Stimulated activated CD4-positive, alpha-beta T cell treated with anti-CD3 and anti-CD28 coated beads, Interleukin-15, amount 100 ng/mL, for 48 hours (primary cell): ENCODE measurements at places on chromosomes 6 and 20.

DNA sequence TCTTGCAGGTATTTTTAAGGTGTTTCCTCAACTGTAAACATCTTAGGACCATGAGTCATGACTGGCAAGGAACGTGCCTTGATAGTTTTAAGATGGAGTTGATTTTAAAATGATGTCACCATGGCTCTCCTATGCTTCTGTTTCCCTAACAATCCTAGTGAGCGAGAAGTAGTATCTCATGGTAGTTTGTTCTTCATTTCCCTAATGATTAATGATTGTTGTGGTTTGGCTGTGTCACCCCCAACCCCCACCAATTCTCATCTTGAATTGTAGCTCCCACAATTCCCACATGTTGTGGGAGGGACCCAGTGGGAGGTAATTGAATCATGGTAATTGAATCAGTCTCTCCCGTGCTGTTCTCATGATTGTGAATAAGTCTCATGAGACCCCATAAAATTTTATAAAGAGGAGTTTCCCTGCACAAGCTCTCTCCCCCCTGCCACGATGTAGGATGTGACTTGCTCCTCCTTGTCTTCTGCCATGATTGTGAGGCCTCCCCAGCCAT lies 16.8 kb upstream of the BNIP5 start:
- DNase-seq = no peak

- DNase-seq = no peak
These were observed 250.0 kb downstream of the EPM2A start for GRCh38 chr6:145485288-145485687.

- no peak for DNase-seq
These were observed 4.1 kb upstream of the DLL1 start for GRCh38 chr6:170294813-170295509.

DNA sequence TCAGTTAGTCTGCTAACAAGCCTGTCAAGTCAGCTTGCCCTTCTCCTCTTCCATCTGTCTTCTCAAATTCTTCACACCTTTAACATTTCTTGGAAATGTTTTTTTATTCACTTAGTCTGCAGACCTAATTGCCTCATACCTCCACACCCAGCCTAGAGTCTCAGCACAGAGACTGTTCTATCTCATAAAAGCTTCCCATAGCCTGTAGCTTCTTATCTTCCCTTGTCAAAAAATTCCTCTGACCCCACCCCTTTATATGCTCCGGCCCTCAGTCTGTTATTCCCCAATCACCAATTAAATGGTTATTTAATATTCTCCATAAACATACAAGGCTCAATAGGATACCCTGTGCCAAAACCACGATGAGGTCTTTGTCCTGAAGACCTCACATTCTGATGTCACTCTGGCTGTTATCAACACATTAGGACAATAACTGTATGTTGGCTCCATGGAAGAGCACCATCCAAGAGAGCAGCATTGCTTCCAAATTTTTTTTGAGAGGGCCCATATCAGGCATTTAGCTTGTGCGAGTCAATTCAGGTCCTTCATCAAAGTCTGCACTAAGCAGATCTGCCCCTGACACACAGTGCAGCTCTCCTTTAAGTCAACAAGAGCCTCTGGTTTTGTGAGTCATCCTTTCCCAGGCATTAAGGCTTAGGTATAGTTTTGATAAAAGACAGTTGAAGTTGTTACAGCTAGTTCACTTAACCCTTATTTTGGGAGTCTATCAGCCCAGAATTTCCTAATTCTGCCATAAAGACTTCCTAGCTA lies 83.2 kb upstream of the TBX18 start:
- DNase-seq = no peak

- DNase-seq = no peak
These were observed 93.6 kb downstream of the SNAP91 start for GRCh38 chr6:83615025-83615999.

- DNase-seq = no peak
These were observed 31.9 kb downstream of the VAPB start for GRCh38 chr20:58420798-58421496.

DNA sequence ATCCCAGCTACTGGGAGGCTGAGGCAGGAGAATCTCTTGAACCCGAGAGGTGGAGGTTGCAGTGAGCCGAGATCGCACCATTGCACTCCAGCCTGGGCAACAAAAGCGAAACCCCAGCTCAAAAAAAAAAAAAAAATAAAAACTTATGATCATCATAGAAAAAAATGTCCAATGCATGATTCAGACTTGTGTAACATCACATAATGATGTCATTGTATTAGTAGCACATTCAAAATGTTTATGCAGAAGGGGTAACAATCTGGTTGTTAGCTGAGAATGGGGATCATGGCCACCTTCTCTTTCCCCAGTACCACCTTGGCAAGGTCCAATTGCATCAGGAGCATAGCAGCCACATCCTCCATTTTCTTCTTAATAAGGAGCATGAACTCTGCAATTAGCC lies 137.6 kb upstream of the MARCKS start:
- DNase-seq = no peak

DNA sequence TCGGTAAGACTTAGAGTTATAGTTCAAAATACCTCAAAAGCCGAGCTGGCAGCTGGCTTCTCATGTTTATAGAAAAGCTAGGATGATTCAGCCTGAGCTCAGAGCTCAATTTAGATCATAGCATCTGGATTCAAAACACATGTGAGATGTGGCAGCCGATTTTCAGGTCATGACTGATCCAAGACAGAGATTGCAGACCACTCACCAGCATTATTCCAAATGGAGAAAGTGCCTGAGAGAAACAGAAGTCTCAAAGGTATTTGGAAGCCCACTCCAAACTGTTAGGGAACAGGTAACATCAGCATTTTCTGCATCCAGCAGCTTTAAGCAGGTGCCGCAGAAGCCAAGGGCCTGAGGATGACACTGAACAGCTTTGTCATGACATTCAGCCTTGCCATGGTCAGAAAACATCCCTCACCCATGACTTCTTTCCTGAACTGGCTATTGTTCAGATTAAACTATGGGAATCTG lies 102.2 kb downstream of the BACH2 start:
- no peak for DNase-seq

GRCh38 chr6:167735951-167736288 lies 90.8 kb upstream of the AFDN start:
- DNase-seq = no peak

GRCh38 chr6:124792386-124792785 lies 169.9 kb upstream of the RNF217 start:
- DNase-seq = no peak

DNA sequence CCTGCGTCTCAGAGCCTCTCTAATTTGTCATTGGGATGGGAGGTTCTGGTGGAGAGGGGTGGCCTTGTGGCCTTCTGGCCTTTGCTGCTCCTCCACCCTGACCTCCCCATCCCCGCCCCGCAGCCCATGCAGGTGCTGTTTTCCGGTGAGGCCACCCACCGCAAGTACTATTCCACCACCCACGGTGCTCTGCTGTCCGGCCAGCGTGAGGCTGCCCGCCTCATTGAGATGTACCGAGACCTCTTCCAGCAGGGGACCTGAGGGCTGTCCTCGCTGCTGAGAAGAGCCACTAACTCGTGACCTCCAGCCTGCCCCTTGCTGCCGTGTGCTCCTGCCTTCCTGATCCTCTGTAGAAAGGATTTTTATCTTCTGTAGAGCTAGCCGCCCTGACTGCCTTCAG lies 171.8 kb upstream of the RNF24 start:
- no peak for DNase-seq

GRCh38 chr6:103522045-103522444 lies 1337.7 kb downstream of the HACE1 start:
- DNase-seq = no peak

- no peak for DNase-seq
These were observed 34.6 kb upstream of the PTGIS start for GRCh38 chr20:49602345-49603208.

DNA sequence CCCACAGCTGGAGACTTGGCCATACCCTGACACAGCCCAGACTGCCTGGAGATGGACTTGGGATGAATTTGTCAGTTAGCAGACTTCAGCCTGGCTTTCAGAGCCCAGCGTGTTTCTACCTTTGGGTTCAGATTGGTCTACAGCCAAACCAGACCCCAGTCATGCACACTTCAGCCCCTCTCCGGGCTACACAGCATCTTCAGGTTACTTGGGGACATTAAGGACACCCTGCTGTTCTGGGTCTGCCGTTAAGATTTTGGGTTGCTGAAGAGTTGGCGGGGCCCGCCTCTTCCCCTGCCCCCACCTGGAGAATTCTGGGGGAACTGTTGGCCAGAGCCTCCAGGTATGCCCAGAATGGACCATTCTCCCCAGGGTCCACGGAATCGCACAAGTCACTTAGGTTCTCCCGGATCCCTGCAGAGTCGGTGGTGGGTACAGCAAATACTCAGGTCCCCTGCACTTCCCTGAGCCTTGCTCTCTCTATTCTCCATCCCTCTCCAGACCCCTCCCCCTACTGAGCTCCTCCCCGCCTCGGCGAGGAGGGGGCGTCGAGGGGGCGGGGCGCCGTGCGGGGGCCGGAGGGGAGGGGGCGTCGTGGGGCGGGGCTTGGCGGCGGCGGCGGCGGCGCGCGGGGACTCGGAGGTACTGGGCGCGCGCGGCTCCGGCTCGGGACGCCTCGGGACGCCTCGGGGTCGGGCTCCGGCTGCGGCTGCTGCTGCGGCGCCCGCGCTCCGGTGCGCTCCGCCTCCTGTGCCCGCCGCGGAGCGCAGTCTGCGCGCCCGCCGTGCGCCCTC lies at the start of gene PTK7:
Gene PTK7 (plus strand): TSS at position 645 of the 794 bp plus-strand sequence. CDS start 175 bp downstream, outside the sequence.
- DNase-seq = no peak

GRCh38 chr6:169266746-169267591 lies 13.3 kb upstream of the THBS2 start:
- DNase-seq = no peak

DNA sequence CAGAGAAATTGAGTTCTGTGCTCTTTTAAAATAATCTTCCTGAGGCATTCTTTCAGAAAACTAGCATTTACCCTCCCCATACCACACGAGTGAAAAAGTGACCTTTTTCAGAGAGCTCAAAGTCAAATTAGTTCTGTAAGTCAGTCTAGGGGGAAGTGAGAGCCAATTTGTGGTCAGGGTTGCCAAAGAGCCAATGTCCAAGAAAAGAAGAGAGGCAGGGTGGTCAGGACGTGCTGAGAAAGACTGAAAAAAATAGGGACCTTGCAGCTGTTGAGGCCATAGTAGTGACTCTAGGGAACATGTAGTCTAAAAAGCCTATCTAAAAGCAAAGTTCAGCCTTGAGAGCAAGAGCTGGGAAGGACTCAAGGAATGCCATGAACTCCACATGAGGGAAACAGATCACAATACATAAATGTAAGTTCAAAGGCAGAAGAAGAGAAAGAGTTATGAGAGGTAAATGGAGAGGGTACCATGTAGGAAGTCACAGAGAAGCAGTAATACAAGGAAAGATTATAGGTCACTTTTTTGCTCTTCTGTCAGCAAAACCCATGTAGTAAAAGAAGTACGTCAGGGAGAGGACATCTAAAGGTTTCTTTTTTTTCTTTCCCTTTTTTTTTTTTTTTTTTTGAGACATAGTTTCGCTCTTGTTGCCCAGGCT lies 565.1 kb upstream of the FLRT3 start:
- DNase-seq = no peak

GRCh38 chr6:23200946-23201345 lies 631.6 kb downstream of the HDGFL1 start:
- no peak for DNase-seq

GRCh38 chr6:68658338-68658737 lies 23.3 kb downstream of the ADGRB3 start:
- DNase-seq = no peak

DNA sequence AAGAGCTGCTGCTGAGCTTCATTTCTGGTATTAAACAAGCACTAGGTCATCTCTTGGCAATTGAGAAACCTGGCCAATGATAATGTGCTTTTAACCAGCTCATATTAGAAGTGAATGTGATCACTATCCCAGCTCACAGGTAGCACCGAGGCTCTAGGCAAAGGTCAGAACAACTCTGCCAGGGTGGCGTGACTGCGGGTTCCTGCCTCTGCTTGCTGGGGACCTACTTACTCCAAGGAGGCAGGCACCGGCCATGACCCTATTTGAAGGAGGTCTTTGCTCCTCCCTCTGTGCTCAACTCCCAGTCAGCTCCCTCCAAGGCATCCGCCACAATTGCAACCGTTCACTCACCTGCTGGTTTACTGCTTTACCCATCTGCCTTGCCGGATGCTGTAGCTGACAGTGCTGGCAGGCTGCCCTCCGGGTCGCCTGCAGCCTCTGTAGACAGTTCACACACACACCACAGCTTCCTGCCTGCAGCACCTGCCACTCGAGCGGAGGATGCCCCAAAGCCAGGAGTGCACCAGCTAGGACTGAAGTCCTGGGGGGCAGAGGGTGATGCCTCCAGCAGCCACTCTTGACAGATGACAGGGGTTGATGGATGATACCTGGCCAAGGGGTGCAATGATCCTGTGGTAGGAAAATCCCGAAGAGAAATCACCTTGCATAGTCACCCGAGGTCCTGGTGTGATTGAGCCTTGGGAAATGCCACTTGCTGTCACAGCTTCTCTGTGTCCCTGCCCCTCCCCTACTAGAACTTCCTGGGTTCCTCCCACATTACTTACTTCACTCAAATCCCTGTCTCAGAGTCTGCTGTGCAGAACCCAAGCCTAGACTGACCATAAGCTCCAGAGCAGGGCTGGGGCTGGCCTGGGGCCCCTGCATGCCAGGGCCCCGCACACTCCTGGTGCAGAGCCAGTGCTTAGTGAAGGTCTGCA lies 8.8 kb upstream of the VSX1 start:
- peak; percentile 36 for DNase-seq

DNA sequence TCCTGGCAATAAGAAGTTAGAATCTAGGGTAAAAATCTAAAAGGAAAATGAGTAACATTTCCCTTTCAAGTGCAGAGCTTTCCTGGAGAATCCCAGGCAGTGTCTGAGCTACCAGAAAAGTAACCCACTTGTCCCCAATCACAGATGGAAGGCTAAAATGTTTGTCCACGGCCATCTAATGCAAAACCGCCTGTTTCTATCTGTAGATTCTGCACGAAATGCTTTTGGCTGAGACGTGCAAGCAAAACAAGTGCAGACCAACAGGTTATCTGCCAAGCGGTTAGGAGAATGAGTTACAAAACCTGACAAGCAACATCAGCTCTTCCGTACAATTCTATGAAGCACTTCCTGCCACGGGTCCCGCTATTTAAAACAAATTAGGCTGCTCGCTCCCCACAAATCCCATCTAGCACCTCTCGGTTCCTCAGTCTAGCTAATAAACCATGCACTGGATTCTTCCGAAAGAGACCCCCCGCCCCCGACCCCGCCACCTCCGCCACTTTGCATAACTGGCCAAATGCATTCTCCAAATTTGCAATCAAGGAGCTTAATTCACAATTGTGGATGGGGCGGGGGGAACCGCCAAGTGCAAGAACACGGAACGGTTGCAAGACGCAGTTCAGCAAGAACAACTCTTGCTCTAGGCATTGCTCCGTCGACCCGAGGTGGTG lies 1.4 kb downstream of the ELOVL5 start:
- no peak for DNase-seq

- no peak for DNase-seq
These were observed 14.7 kb upstream of the PYGB start for GRCh38 chr20:25233016-25233772.
